ENCODE measurements at places on chromosomes 3 and 15. TPM values are rescaled to one million over a fixed set of nuclear protein-coding genes. Genes with fewer than 3 reads are reported as not detected.

Gene ADAMTS9
- total RNA-seq = not detected

Gene HHLA2
- total RNA-seq = 1.0 TPM

Gene AGBL1
- total RNA-seq = not detected

Gene NOP10
- 292 TPM for total RNA-seq

Gene CPLX3
- not detected for total RNA-seq

Gene TNFAIP8L3
- total RNA-seq = 2.1 TPM

Gene C3orf22
- not detected for total RNA-seq

Gene GPR87
- 1.2 TPM for total RNA-seq

Gene SCN11A
- 0.09 TPM for total RNA-seq

Gene IQCH
- 1.3 TPM for total RNA-seq

Gene KBTBD12
- total RNA-seq = not detected

Gene RAD54L2
- total RNA-seq = 35.3 TPM

Gene NDN
- 1.2 TPM for total RNA-seq

Gene P2RY14
- total RNA-seq = 1.3 TPM

Gene GATA2
- not detected for total RNA-seq

Gene FOXB1
- total RNA-seq = 0.33 TPM

Gene SLC24A5
- not detected for total RNA-seq

Gene MED12L
- total RNA-seq = 1.7 TPM

Gene CLRN1
- total RNA-seq = not detected

Gene CPN2
- not detected for total RNA-seq

Gene GCNT3
- not detected for total RNA-seq

All from CD8-positive, alpha-beta memory T cell (primary cell).